ENCODE measurements at places on chromosomes 6 and 20. TPM values are rescaled to one million over a fixed set of nuclear protein-coding genes. Genes with fewer than 3 reads are reported as not detected.

DNA sequence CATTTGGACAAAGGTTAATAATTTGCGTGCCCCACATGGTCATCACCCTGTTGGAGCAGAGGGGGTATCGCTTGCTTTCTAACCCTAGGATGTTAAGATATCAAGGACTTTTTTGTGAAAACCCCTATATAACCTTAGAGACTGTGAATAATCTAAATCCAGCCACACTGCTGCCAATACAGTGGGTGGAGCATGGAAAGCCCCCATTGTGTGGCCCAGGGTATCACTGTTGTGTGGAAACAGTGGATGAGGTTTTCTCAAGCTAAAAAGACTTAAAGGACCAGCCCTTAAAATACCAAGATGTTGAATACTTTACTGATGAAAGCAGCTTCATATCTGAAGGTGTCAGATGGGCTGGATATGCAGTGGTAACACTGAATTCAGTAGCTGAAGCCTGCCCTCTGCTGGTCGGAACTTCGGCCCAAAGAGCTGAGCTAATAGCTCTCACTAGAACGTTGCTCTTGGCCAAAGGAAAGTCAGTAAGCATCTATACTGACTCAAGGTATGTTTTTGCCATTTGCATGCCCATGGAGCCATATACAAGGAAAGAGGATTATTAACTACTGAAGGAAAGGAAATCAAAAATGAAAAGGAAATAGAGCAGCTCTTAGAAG, 695.2 kb downstream of the PHF3 start:
- peak; percentile 67 for DNase-seq

- DNase-seq = no peak
These were observed 94.6 kb downstream of the FOXA2 start for GRCh38 chr20:22489626-22490286.

DNA sequence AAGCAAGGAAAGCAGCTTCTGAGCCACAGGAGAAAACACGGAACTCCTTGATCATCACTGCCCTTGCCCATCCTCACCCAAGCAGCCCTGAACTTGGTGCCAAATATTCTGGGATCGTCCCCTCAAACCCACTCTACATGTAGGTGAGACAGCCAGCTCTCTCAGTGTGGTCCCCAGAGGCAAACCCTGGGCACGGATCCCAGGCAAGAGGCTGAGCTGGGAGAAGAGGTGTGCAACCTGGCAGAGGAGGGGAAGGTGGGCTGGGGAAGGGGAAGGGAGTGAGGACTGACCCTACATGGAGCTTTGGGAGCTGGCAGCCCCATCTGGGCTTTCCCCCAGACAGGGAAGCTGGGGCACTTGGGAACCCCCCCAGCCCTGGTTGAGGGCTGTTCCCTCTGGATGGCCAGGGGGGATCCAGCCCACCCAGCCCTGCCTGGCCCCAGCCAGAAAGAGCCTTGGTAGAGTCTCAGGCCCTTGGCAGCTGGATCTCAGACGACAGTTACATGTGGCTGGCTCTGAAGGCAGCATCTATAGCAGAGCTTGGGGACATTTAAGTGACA, 186.2 kb upstream of the CST7 start:
- no peak for DNase-seq

DNA sequence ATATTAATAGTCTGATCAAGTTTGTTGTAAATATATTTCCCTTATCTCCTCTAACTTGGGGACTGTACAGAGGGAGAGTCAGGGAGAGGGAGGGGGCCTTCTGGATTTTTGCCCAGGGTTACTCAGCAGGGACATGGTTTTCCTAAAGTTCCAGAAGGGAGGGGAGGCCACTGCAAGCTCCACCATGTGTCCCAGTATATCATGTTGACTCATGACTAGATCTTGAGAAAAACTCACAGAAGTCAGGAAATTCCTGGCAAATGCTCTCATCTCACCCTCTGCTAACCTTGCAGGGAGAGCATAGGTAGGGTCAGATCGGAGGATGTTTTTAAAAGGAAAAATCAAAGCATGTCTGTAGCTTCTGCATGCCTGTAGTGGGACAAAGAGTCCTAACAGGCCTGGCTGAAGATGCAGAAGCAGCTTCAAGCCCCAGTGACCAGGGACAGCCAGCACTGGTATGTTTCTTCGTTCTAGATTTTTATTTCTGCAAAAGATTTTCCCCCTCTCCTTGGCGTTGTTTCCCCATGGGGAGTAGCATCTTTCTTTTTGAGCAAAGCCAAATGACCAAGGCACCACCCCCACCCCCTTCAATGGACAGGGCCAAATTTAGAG, 272.9 kb upstream of the SUPT3H start:
- no peak for DNase-seq

DNA sequence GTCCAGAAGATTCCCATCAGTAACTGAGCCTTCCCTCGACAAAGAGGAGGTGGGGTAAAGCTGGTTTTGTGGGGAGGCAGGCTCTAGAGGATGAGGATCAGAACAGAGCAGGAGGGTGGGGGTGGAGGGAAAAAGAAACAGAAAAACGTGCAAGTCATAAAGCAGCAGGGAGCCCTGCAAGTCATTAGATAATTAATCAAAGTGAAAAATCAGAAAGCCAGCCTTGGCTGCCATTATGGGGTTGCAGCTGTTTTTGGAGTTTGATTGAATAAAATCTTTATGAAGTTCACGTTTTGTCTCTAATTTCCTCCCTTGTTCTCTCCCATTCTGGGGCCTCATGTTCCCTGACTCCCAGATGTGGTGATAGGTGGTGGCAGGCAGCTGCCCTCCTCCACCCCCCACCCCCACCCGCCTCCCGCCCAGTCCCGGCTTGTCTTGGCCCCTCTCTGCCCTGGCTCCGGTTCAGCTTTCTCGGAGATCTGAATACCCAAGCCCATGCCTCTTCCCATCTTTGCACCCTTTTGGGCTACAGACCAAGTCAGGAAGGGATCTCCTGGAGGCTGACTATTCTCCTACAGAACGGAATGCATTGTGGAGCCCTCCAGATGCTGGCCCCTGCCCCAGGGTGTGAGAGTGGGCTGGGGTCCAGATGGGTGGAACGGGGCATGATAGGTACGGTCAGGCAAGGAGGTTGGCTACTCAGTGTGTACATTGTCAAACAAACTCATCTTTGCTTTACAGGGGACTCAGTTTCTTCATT, 141.8 kb downstream of the CDC5L start:
- DNase-seq = no peak

DNA sequence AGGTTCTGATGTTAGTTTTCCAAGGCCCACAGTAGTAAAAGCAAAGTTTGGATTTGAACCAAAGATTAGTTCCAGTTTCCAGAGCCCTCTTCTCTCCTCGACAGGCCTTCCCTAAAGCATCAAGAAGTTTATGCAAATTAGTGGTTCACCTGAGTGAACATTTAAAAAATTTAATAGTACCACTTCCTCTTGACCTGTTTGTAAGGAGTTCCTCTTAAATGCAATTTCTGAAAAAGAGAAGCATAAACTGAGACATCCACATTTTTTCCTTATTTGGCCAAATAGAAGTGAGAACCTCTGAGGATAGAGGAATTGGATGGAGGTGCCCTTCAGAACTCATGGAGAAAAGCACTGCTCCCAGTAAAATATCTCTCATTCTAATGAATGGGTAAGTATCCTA, 1.2 kb upstream of the DSE start:
- DNase-seq = no peak

DNA sequence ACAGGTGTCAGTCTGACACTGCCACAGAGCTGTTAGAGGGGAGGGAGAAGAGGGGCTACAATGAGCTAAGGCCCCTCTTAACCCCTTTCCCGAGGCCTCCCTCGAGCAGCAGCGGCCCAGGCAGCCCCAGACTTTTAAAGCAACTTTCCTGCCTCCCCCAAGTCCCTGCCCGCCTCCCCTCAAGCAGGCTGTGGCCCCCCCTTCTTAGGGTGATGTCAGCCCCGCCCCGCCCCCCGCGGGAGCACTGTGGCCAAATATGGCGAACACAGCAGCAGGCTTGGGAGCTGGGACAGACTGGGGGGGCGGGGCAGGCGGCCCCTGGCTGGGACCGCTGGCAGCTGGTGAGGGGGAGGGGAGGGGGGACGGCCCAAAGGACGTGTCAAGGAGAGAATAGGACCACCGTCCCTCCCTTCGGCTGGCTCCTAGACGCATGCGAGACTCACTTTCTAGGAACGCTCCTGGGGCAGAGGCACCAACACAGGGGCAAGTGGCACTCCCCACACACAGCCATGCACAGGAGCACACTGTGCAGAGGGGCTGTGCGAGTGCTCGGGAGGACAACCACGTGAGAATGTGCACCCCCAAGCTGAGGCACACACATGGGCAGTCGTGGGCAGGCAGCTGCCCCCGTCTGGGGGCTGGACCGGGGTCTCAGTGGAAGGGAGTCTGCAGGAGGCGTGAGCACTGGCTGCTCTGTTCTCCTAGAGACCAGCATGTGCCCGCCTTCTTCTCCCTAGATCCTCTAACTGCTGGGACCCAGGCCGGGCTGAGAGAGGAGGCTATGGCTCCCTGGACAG, 6.7 kb downstream of the TEAD3 start:
- DNase-seq = peak; percentile 89

DNA sequence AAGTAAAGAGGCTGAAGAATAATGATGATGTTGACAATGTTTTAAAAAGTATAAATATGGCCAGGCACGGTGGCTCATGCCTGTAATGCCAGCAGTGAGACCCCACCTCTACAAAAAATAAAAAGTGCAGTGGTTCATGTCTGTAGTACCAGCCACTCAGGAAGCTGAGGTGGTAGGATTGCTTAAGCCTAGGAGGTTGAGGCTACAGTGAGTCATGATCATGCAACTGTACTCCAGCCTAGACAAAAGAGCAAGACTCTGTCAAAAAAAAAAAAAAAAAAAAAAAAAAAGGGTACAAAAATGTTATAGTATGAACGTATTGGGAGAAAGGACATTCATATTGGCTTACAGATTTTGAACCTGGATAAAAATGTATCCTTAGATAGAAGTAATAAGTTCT, 543.1 kb upstream of the IRAK1BP1 start:
- no peak for DNase-seq

GRCh38 chr6:130035211-130035610, 16.8 kb downstream of the L3MBTL3 start:
- DNase-seq = no peak

GRCh38 chr6:118620202-118620601, 31.2 kb downstream of the CEP85L start:
- DNase-seq = no peak

GRCh38 chr20:31720486-31721407, 1.9 kb downstream of the BCL2L1 start:
- no peak for DNase-seq

DNA sequence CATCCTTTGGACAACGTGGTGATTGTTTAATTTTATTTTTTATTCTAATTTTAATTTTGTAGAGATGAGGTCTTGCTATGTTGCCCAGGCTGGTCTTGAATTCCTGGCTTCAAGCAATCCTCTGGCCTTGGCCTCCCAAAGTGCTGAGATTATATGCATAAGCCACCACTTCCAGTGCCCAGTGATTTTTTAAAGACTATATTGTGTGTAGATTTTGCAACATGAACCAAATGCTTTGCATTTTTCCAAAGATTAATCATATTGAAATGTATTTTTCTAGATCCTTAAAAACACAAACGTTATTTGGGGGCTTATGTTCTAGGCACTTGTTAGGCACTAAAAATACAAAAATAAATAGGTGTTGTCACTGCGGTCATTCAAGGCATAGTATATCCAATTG, 117.6 kb upstream of the CCN2 start:
- DNase-seq = no peak

DNA sequence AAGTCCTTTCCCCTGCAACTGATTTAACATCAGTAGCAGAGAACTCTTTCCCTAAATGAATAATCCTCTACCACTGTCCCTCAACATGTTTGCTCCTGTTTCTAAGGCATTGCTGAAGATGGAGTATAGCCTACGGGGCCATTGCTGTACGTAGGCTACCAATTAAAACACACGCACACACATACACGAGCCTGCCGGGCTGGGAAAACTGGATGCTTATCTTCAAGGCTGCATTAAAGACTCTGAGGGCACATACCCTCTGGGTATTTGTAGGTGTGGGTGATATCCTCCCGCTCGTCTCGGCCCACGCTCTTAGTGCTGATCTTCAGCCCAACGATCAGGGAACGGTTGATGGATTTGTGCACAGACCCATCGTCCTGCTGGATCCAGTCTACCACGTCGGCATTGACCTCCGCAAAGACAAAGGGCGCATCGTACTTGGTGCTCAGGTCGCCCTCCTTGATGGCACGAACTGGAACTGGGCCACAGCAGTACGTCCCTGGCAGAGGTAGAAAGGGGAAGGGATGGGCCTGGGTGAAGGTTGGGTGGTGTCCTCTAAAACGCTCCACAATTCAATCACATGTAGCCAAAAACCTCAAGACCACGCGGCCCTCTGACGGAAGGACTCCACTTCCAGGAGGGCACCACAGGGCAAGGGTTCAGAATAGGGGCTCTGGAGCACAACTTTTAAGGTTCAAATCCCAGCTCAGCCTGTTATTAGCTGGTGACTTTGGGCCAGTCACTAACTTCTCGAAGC, 25.7 kb downstream of the TGM2 start:
- DNase-seq = no peak

- DNase-seq = no peak
These were observed 131.1 kb downstream of the ATXN1 start for GRCh38 chr6:16630026-16630643.

DNA sequence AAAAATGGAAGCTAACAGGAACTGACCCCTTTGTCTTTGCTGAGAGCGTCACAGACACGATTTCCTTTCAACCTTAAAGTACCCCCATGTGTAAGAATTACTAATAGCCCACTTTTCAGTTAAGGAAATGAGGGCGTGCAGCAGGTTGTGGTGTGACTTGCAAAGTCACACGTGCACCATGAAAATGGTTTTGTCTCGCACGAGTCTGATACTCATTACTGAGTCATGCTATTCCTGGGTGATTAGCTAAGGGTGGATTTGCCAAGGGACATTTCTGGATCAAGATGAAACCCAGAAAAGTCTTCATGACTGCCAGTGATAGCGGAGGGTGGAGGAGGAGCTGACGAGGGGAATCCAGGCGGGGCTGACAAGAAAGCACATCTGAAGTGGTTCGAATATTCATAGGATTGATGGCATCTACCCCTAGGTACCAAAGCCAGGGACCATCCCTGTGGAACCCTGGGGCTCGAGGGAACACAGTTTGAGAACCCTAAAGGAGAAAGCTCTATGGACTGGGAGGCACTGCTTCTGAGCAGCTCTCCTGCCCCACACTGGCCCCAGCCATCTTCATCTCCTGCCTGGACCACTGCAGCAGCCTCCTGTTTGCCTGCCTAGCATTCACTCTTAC, 12.1 kb upstream of the NFATC2 start:
- no peak for DNase-seq

DNA sequence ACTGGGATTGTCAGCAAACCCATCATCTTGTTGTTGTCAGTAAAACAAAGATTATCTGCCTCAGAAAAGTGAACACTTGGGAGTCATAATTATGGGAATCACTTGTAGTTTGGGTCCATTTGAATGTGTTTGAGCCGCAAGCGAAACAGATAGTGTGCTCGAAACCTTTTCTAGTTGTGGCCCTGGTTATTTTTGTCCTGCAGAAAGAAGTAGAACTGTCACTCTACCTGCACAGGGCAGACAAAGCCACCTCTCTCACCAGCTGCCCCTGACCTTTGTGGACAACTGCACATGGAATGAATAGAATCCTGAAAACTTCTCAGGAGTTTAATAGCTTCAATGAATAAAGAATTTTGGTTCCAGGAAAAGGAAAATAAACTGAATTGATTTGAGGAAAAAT, 156.1 kb upstream of the CHD6 start:
- DNase-seq = no peak

PRELID3B gene
- total RNA-seq = 45.7 TPM

CFAP206 gene
- 0.11 TPM for total RNA-seq

OR12D3 gene
- total RNA-seq = not detected

RGS17 gene
- total RNA-seq = 0.05 TPM

ZBTB9 gene
- total RNA-seq = 4.1 TPM

VSTM2L gene
- 17.7 TPM for total RNA-seq
